ENCODE measurements at places on chromosomes 16 and 17.

DNA sequence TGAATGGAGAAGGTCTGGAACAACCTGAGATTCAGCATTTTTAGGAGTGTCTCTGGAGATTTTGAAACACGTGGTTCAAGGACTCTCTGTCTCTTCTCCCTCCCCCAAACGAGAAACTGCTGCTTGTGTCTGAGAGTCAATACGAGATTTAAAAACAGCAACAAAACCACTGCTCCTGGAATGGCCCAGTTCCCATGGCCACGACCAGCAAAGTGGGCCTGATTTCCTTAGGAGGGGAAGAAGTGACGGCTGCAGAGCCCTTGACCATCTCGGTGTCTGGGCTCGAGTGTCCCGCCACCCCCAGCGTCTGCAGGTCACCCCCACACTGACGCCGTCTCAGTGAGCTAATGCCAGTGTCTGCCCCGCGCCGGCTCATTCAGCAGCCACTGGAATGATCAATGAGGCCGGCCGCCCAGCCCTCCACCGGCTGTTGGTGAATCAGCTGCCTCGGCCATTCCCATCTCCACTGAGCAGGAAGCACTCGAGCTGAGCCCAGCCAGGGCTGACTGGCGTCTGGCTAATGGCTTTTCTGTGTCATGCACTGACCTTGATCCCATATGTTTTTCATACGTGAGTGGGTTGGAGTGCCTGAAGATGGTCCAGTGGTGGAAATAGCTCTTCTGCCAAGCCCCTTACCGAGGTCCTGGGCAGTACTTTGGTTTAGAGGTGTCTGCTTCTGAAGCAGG lies 151.8 kb downstream of the PITPNC1 start:
- DNase-seq = peak; percentile 94

DNA sequence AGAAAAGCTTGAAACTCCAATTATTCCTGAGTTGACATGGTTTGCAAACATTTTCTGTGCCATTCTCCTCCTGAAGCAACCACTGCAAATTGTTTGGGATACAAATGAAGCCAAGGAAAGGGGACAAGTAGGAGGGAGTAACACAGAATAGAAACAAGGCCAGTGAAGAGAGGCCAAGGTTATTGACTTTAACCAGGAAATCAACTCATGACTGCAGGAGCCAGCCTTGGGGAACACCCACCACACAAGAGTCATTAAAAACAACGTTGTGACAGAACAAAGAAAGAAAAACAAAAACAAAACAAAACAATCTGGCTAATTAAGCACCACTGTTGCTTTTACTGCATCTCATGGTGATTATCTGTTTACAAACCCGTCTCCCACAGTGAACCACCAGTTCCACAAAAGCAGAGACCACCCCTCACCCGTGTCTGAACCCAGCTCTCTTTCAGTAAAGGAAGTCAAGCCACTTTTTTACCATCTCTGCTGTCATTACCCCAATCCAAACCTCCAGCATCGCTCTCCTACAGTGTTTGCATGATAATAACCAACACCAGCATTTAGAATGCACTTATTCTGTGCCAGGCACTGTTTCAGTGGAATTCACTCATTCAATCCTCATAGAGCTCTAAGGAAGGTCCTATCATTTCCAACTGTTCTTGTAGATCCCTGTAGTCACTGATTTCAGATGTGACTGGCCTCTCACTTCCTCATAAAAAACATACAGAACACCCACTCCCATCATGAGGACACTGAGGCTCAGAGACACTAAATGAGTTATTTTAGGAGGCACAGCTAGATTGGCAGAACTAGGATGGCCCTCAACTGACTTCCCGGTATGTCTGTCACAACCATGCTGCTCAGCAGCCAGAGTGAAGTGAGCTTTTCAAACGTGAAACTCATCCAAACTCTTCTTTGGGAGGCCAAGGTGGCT lies 2.0 kb downstream of the ZDHHC1 start:
- no peak for DNase-seq

DNA sequence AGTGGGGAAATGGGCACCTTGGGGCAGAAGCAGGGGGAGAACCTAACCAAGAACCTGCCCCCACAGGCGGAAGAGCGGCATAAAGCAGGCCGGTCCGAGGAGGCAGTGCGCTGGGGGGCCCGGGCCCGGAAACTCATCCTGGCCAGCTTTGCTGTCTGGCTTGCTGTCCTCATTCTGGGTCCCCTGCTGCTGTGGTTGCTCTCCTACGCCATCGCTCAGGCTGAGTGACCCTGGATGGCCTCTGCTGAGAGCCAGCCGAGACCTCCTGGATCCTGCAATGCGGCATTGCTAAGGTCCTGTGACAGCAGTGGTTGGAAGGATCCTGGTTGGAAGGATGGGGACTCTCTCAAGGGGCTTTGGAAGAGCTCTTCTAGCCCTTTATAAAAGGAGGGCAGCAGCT lies 4.5 kb upstream of the PHKG2 start:
- DNase-seq = no peak

DNA sequence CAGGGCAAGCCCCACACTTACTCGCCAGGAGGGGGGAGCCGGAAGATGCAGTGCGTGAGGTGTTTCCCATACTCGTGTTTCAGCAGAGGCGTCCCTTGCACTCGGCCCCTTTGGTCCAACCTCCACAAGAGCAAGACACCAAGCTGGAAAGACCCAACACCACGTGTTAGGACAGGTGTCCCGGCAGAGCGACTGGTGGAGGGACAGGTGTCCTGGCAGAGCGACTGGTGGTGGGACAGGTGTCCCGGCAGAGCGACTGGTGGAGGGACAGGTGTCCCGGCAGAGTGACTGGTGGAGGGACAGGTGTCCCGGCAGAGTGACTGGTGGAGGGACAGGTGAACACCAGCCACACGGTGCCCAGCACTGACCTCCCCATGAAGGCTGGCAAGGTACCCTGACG lies 19.4 kb downstream of the IFT140 start:
- peak; percentile 22 for DNase-seq

- DNase-seq = peak; percentile 6
Observed at GRCh38 chr17:73625991-73626673, 18.1 kb downstream of the SDK2 start.

DNA sequence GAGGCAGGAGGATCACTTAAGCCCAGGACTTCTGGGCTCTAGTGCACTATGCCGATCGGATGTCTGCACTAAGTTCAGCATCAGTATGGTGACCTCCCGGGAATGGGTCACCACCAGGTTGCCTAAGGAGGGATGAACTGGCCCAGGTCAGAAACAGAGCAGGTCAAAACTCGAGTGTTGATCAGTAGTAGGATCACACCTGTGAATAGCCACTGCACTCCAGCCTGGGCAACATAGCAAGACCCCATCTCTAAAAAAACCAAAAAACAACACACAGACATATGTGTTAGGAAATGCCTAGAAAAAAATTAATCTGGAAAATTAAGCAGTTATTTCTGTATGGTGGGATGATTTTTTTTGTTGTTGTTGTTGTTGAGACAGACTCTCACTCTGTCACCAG lies 127.0 kb downstream of the RAB11FIP4 start:
- DNase-seq = no peak

- no peak for DNase-seq
Observed at GRCh38 chr17:11545696-11546095, 52.6 kb upstream of the DNAH9 start.
